Stimulated activated CD4-positive, alpha-beta T cell treated with anti-CD3 and anti-CD28 coated beads, TNF-alpha, amount 100 ng/mL, for 48 hours (primary cell): ENCODE measurements at places on chromosomes 5 and 9.

GRCh38 chr9:120611690-120612068 is 31.7 kb upstream of the CDK5RAP2 start:
- no peak for DNase-seq

DNA sequence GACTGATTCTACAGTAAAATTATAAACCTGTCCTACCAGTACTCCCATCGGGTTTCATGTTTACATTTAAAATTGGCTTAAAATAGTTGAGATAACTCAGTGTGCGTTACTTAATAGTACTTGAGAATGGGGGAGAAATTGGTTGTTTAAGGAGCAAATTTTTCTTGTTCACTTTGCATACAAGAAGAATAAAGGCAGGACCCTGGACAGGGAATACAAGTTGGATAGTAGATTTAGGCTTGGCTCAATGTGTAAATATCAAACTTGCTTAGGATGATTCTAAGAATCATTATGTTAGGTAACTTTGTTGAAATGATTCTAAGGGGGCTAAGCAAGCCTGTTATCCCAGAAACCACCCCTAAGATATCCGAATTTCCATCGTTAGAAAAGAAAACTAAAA is 448.4 kb upstream of the TLE4 start:
- DNase-seq: no peak

DNA sequence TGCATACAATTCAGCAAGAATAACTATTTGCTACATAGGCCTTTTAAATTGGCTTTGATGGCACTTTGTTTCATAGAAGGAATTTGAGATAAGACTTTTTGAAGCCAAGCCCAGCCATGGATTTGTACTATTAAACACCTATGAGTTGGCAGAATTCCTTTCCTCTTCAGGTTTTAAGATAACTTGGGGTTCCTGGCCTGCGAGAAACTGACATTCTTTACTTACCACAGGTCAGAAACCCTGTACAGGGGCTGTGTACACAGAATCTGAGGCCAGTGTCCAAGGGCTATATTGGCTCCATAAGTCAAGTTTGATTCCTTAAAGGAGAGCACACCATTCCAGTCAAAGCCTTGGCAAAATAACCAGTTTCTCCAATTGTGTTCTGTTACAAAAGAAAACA is 10.8 kb upstream of the BTNL3 start:
- DNase-seq: no peak

GRCh38 chr9:73029346-73029745 is 76.5 kb upstream of the ALDH1A1 start:
- no peak for DNase-seq

GRCh38 chr9:89410641-89411350 is 87.1 kb downstream of the SEMA4D start:
- peak; percentile 61 for DNase-seq

DNA sequence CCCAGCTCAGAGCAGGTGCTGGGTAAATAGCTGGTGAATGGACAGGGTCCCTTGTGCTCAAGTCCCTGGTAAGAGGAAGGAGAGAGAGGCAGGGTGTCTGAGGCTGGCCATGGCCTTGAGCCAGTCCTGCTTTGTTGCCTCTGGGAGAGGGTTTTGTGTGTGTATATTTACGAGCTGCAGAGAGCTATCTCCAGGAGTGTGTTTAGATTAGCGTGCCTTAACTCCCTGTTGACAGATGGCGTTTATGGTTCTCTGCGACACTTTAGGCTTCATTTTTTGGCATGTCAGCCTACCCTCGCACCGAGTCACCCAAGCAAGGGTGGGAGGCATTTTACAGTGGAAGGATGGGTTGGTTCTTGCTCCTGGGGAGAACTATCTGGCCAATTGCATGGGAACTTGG is 22.2 kb downstream of the HMCN2 start:
- no peak for DNase-seq

- no peak for DNase-seq
These were observed 70.0 kb upstream of the RAD23B start for GRCh38 chr9:107213080-107213479.

DNA sequence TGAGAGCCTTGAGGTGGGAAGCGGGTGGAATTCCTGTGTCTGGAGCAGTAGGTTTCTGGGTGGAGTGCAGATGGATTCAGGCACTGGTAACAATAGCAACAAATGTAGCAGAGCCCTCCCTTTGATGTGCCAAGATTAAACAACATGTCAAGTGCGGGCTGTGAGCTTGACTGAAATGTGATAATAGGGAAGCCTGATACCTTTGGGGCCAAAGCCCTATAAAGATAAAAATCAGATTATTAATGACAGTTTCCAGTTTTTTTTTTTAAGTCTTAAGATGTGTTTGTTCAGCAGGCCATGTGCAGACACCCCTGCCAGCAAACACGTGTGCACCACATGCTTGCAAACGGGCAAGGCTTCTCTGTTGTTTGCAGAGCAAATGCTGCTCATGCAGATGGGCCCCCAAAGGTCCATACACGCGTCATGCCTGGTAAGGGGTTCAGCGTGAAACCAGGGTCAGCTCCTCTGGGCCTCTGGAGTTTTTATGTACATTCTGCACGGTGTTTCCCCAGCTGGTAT is 193.2 kb downstream of the GADD45G start:
- no peak for DNase-seq

- DNase-seq: no peak
These were observed 33.3 kb downstream of the PARP8 start for GRCh38 chr5:50699737-50700136.

DNA sequence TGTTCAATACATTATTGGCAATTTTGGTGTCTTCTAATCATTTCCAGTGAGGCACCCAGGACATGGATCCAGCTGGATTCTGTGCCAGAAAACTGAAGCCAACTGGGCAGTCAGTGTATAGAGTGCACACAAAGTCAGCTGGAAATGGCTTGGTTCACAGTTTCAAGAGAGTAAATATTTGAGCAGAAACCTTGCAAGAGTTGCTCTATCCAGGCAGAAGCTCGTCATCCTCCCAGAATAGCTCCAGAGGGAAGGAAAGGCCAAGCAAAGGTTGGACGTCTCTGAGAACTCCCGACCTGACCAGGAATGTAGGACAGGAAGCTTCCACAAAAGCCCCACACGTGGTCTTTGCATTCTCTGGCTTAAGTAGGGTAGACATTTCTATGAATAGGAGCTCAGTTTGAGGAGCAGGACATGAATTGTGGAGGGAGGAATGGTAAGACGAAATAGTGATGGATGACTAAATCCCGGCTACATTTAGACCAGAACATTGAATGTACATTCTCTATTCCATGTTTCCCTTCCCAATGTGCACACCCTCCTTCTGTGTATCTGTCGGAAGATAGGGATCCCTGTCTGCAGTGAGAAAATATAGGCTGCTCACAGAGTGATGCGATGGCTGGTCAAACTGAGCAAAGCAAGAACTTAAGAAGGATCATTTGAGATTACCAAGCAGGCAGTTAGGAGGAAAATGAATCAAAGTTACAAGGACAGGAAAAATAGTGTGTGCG is 72.7 kb upstream of the FCN2 start:
- DNase-seq: no peak

GRCh38 chr5:76099756-76100155 is 16.6 kb downstream of the SV2C start:
- DNase-seq: no peak

- DNase-seq: peak; percentile 46
These were observed at the start of gene ANXA6 for GRCh38 chr5:151157426-151158286. ANXA6 (minus strand) TSS chr5:151157779; CDS start chr5:151147901, 9,878 bp downstream.

DNA sequence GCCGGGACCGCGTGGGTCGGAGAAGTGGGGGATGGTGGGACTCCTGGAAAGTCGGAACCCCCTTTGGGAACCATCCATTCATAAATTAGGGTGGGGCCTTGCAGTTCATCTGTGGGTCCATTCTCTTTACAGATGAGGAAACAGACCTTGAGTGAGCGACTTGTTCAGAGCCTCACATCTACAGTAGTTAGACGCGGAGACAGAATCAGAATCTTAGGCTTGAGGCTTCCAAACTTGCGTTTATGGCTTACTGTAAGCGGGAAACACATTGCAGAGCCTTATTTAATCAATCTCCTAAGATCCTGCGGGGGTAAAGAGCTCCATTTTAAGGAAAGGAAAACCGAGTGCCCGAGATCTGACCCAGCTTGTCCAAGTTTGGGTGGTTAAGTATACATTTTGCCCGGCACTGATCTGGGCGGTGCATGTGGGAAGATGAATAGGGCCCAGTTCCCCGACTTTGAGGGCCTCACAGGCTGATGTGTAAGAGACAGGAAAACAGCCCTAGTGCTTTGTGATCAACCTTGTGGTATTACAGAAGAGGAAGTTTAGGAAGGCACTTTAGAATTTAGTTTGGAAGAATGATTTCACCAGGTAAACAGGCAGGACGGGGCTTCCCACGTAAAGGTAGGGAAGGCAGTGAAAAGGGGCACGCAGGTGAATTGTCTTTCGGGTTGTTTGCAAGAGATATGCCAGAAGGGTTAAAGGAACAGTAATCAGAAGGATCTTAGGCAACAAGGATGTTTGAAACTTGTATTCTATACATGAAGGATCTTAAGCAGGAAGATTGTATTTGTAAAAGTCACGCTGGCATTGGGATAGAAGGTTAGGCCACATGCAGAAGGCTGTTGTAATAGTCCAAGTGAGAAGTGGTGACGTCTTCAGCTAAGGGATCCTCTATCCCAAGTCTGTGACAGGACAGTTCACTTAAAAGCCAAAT is 744 bp downstream of the TARS1 start:
- no peak for DNase-seq

- DNase-seq: no peak
These were observed 4.6 kb downstream of the RUFY1 start for GRCh38 chr5:179554981-179555380.

GRCh38 chr5:1732238-1732941 is 67.2 kb downstream of the MRPL36 start:
- no peak for DNase-seq

- no peak for DNase-seq
These were observed 730 bp downstream of the WWC1 start for GRCh38 chr5:168291964-168292785.

DNA sequence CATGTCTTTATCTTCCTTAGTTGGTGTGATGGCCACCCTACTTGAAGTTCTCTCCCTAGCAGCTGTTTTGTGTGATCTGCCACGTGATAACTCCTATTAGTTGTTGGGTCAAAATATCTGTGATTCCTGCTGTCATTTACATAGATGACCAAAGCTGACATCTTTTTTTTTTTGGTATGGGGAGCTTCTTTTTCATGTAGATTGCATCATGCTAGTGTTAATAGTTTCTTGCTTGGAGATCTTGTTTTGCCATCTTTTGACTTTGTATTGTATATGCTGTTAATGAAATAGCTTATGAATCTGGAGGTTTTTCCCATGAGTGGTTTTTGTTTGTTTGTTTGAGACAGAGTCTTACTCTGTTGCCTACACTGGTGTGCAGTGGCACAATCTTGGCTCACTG is 243.8 kb downstream of the KDM4C start:
- DNase-seq: no peak

- no peak for DNase-seq
These were observed 2.6 kb upstream of the GPSM1 start for GRCh38 chr9:136324501-136325300.

- DNase-seq: no peak
These were observed 213.7 kb upstream of the NR4A3 start for GRCh38 chr9:99607842-99608448.

DNA sequence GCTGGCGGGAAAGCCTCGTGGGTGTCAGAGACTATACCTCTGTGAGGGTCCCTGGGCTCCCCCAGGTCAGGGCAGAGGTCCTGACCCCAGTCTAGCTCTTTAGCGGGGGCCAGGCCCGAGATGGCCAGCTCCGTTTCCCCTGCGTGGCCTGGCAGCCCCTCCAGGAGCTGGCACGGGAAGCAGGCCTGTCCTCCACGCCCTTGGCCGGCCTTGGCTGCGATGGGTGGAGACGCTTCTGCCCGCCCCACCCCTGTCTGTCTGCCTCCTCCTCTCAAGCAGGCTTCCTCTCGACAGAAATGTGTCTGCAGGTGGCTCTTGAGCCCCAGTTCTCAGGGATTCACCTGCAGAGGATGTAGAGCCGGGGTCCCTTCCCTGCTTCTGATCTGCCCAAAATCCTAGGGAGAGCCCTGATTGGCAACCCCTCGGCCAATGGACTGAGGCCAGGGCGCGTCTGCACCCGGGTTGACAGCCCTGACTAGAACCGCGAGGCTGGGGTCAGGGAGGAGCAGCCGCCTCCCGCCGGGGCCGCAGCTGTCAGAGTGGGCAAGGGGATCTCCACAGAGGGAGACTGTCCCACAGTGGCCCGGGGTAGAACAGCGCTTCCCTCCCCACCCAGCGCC is 2.6 kb upstream of the GRIN1 start:
- DNase-seq: no peak

GRCh38 chr9:135081264-135081660 is 6.2 kb upstream of the OLFM1 start:
- no peak for DNase-seq

- DNase-seq: no peak
These were observed 2.2 kb downstream of the CPEB4 start for GRCh38 chr5:173890195-173890991.

DNA sequence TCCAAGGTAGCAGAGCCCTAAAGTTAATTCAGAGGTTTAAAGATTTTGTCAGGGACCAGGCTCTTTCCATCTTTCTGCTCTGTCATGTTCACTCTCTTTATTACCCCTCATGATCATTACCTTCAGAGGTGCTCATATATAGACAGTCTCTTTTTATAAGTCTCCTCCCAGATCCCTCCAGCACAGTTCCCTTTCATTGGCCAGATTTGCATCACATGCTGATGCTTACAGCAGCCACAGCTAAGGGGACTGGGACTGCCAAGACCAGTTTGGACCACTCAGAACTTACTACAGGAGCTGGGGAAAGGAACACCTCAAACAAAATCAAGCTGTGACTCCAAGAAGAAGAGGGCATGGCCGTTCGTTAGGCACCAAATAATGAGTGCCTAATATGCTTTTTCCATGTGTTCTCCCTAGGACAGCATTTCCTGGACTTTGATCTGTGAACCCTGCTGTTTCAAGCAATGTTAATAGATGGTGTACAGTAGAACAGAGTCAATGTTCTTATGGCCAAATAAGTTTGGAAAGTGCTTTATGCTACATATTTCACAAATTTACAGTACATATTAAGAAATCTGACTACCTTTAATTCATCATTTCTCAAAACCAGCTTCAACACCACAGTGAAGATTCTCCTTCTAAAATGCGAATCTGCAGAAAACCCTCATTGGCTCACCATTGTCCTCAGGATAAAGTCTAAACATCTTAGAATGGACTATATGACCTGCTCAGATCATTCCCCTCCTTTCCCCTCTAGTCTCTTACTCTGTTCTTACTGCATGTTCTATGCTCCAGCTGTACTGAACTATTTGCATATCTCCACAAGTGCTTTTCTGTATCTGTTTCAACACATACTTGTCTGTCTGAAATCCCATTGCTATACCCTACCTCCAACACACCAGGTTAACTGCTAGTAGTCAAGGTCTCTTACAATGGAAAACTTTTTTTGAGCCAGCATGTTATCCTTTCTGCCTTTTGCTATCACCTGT is 3.4 kb downstream of the C5orf58 start:
- no peak for DNase-seq
